ENCODE measurements at places on chromosomes 6 and 20.

DNA sequence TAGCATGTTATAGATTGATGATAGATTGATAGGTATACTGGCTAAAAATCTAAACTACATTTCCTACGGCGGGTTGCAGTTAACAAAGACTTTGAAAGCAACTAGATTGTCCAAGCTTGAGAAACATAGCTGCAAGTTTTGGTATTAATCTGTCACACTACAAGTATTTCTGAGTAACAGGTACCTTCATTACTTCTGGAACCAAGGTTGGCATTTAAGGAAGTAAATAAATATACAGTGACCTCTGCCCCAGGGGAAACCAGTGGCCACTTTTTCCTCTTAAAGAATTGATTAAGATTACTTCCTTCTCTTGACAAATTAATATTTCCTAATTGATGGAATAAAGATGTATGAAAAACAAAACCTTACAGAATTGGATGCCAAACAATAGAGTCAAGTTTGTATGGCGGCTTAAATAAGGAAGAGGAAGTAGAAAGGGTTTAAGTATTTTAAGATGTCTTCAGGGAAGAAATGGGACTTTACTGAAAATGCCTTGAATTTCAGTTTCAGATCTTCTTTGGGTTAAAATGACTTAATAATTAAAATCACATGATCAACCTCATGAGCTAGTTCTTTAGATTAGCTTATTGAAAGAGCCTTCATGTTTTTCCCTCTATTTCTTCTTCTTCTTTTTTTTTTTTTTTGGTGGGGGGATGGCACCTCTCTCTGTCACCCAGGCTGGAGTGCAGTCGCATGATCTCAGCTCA lies 132.8 kb downstream of the DOK5 start:
- no peak for DNase-seq

DNA sequence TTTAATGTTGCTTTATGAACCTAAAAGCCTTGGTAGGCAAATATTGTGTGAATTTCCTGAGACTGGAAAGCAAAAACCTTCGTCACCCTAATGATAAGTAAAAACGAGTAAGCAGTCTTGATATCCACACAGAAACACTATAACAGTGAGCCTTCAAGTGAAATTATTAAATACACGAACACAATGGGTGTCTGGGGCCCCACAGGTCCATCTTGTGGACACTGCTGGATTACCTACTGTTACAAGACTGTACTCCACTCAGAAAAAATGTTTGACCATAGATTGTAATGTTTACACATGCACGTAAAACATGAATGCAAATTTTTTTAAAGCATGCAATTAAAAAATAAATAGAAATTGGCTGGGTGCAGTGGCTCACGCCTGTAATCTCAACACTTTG lies 466.9 kb downstream of the CD83 start:
- DNase-seq = no peak

GRCh38 chr20:38228436-38228835 lies 32.1 kb downstream of the KIAA1755 start:
- DNase-seq = no peak

- DNase-seq = no peak
Observed at GRCh38 chr6:13473768-13474165, 13.6 kb downstream of the GFOD1 start.

DNA sequence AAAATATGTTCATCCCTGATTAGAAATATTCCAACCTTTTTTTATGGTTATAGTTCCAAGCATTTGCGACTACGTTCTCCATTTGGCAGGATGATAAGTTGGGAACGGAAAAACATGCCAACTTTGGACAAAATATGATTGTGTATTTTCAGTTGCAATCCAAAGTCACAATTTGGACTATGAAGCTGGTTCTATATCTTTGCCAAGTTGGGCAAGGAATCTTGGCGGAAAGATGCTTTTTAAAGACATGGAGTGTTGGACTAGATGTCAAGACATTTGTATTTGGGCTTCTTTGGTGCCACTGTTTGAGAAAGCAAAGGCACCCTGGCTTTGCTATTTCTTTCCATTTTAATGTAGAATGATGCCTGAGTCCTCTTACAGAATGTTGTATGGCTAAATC lies 33.3 kb upstream of the JAG1 start:
- no peak for DNase-seq

GRCh38 chr20:61649860-61650162 lies 397.8 kb downstream of the CDH4 start:
- DNase-seq = peak; percentile 63

- DNase-seq = peak; percentile 78
Observed at GRCh38 chr6:137415127-137415833, 78.9 kb downstream of the OLIG3 start.

GRCh38 chr6:45609141-45609638 lies 231.5 kb upstream of the SUPT3H start:
- no peak for DNase-seq

- no peak for DNase-seq
Observed at GRCh38 chr6:240151-240550, 52.1 kb upstream of the DUSP22 start.

DNA sequence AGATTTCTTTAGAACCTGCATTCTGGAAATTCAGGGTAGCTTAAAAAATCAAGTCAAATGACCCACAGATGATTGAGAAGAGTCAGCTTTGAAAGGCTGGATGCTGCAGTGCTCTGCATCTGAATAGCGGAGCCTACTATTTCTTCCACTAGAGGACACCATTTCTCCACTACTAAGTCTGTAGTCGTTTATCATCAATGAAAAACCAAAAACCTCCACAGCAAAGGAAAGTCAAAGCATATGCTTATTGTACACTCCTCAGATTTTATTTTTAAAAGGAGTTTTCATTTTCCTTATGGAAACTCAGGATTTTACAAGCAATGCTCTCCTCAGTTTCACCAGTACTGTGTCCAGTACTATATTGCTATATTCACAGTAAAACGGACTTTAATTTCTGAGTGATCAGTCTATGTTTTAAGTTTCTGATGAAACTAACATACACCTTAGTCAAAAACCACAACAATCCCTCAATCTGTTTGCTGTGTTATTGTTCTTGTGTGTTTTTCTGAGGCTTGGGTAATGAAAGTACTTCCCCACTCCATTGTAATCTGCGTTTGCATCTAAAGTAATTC lies 50.5 kb upstream of the ENPP5 start:
- DNase-seq = no peak

- DNase-seq = no peak
Observed at GRCh38 chr6:16637635-16638034, 123.6 kb downstream of the ATXN1 start.

DNA sequence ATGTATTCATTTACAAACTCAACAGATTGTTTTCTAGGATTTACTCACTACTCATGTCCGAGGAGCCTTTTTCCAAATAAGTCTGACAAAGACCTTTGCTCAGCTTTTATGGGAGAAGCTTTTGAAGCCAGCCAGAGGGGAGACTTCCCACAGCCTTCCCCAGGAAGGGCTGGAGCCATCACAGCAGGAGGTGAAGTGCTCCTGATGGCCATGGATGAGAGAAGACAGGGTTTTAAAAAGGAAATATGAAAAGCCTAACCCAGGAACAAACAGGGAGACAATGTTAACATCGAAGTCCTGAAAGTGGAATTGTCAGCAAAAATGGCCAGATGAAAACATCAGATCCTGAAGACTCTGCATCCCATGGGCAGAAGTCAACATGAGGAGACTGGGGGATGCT lies 11.6 kb upstream of the TAGAP start:
- no peak for DNase-seq

- no peak for DNase-seq
Observed at GRCh38 chr6:33018418-33018817, 9.0 kb upstream of the HLA-DOA start.

DNA sequence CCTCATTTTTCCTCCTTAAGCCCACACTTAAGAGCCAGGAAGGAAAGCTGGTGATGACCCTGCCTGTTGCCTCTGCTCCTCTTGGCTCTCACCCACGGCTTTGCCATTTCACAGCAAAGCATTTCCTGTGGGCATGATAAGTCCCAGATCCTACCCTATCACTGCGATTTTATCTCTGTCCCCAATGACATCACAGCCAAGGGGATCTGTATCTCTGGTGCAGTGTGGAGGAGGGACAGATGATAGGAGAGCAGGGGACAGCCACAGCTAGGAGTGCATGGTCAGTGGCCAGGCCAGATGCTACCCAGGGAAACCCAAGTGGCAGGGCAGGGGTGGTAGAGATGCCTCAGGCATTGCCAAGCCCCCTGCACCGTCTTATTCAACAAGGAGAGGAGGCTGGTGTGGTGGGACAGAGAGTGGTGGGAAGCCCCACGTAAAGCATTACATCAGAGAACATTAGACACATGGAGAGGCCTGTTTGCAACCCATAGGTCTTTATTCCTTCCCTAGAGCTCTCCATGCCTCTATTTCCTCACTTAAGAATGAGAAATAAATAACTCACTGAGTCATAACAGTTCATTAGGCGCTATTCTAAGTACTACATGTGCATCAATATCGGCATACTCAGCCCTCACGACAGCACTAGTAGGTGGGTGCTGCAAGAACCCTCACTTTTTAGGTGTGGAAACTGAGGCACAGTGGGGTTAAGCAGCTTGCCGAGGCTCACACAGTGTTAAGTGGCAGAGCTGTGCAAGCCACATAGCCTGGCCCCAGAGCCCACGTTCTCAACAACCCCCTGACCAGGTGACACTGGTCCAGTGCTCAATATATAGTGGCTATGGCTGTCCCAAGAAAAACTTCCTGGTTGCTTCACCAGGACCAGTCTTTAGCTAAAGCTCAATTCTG lies 4.6 kb downstream of the TFEB start:
- peak; percentile 71 for DNase-seq

GRCh38 chr20:43715044-43715443 lies 11.8 kb downstream of the GTSF1L start:
- no peak for DNase-seq

DNA sequence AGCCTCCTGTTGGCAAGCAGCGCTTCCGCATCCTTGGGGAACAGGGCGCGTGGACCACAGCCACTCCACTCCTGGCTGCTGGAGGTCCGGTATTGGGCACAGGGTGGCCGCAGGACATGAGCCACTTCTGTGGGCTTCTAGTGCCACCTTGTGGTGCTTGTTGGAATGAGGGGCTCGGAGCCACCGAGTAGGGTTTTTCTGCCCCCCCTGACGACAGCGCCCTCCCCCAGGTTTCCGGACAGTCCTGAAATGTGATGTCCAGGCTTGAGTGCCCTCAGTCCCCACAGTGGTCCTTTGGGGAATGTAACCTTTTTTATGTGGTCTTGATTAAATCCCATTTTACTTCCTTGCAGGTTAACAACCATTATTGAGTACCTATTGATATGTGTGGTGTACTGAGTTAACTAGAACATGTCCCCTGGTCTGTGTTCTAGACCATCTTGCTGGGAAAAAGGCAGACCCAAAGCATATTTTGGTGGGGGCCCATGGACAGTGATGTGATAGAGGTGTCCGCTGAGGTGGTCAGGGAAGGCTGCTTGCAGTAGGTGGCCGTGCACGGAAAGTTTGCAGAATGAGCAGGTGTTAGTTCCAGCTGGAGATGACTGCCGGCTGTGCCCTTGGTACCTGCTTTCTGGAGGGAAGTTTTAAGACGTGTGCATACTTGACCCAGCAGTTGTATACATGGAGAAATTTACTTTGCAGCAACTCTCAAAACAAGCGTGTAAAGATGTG lies 70.0 kb downstream of the PTPN1 start:
- DNase-seq = peak; percentile 85

DNA sequence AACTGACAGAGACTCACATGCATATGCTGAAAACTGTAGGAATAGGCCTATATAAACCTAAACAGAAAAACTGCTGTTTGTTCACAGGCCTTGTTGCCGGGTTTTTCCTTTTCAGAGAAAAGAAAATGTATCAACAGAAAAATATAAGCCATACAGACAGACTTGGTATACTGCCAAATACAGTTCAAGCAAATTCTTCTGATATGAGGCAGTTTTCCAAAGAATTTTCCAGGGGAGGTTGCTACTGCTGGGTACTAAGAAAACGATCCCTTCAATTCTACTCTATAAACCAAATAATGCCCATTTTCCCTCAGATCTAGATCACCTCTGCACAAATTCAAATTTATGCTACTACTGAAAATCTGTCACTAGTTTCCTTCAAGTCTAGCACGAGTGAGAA lies 59.4 kb downstream of the ME1 start:
- DNase-seq = no peak

DNA sequence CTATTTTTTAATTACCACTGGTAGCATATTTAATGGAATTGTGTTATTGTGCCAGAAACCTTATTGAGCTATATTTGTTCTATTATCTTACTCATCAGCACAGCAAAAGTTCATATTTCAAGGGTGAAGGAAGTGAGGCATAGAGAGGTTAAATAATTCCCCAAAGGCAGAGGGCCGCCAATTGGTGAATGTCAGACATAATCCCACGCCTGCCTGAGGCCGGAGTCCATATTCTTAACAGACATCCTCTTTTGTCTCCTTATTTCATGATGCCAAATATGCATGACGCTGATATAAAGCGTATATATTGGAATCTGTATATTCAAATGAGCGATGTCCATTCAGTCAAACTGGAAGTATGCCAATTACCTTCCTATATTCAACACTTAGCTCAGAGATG lies 505.0 kb upstream of the SLC35B3 start:
- DNase-seq = no peak

DNA sequence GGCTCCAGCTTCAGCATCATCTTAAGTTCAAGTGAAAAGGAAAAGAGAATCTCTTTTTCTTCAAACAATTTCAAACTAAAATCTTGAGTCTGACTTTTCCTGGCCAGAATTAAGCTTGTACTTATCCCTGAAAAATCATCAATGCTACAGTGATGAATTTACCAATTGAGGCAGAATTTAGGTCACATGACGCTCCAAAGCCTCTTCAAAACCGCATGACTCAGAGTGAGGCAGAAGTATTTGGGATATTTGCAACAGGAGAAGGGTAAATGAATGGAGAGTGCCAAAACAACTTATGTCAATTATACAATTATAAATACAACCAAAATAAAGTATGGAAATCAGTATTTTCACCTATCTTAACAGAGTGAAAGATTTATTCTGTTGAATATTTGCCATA lies 515.5 kb downstream of the COL12A1 start:
- no peak for DNase-seq

DNA sequence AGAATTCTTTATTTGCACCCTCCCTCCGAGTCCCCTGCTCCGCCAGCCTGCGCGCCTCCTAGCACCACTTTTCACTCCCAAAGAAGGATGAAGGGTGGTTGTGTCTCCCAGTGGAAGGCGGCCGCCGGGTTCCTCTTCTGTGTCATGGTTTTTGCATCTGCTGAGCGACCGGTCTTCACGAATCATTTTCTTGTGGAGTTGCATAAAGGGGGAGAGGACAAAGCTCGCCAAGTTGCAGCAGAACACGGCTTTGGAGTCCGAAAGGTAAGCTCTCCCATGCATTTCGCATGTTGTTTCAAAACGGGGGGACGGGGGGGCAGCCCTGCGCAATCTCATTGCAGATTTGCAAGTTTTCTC lies 357 bp downstream of the PCSK2 start:
- no peak for DNase-seq

GRCh38 chr20:43034981-43035724 lies 154.6 kb downstream of the PTPRT start:
- DNase-seq = no peak
